ENCODE measurements at places on chromosomes 2 and 18.

DNA sequence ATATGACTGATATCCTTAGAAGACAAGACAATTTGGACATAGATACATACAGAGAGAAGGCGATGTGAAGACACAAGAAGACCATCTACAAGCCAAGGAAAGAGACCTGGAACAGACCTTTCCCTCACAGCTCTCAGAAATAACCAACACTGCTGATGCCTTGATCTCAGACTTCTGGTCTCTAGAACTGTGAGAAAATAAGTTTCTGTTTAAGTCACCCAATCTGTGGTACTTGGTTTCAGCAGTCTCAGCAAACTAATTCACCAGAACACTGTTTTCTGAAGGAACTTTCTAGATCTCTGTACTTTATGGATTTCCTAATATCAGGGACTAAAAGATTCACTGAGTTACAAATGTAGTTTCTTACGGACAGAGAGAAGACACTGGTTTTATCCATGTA is 58.8 kb downstream of the NAB1 start:
- DNase-seq = no peak

- DNase-seq = no peak
These were observed 148.5 kb downstream of the FHOD3 start for GRCh38 chr18:36446059-36446458.

GRCh38 chr2:14316594-14316993 is 315.9 kb upstream of the LRATD1 start:
- no peak for DNase-seq

GRCh38 chr2:216857131-216857550 is 2.7 kb downstream of the TNP1 start:
- no peak for DNase-seq

DNA sequence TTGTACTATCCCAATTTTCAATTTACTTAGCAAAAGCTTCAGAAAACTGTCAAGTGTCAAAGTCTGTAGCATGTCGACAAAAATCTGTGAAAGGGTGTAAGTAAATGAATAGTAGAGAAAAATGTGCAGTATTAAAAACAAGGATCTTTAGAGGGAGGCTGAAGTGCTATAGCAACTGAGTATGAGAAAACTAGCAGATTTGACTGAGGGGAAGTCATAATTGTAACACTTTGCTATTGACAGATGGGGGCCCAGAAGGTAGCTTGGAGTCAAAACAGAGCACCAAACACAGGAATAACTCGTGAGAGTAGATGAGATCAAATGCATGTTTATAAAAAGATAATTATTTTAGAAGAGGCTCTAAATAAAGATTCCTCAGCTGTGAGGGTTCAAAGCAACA is 657.7 kb downstream of the TMEM182 start:
- no peak for DNase-seq

- DNase-seq = no peak
These were observed 194.7 kb upstream of the GLI2 start for GRCh38 chr2:120540719-120541552.

- no peak for DNase-seq
These were observed 19.6 kb downstream of the LDAH start for GRCh38 chr2:20803226-20803682.

Data from D341Med (cell line).